Activated CD4-positive, CD25-positive, alpha-beta regulatory T cell treated with anti-CD3 and anti-CD28 coated beads, Interleukin-2, amount 50 U/mL, for 16 hours (primary cell): ENCODE measurements at places on chromosomes 1 and 21.

GRCh38 chr1:7408771-7409150 lies 362.3 kb upstream of the VAMP3 start:
- no peak for DNase-seq

GRCh38 chr1:168220470-168220871 lies 5.3 kb upstream of the SFT2D2 start:
- no peak for DNase-seq

- DNase-seq = no peak
Measured at GRCh38 chr1:85240174-85240601, 19.3 kb downstream of the C1orf52 start.

DNA sequence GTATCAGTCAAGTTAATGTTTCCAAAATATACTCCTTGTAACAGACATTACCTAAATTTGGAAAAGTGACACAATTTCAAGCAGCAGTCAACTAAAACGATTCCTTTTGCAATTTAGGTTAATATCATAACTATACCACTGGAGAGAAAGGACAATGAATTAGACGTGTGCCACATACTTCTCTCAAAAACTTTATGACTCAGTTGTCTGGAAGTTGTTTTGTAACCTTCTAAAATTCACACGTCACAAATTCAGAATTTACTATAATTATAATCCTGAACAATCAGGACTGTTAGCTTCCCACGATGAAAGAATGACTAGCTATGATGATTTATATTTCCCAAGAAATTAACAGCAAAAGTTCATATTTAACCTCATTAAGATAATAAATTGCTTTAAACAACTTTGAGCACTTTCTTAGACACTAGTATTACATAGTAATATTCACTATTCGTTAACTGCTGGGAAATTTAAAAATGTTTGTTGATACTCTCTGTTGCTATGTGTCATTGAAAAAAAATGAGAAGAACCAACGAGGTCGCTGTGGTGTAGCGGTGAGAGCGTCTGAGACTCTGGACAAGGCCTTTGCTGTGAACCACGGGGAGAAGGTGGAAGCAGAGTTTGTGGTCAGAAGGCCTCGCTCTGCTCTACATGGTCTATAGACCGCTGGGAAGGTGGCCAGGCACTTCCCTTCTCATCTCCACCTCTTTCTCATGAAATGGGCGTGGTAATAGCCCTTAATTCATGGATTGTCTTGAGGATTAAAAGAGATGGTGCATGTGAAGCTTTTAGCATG lies 27.9 kb upstream of the BATF3 start:
- DNase-seq = no peak

DNA sequence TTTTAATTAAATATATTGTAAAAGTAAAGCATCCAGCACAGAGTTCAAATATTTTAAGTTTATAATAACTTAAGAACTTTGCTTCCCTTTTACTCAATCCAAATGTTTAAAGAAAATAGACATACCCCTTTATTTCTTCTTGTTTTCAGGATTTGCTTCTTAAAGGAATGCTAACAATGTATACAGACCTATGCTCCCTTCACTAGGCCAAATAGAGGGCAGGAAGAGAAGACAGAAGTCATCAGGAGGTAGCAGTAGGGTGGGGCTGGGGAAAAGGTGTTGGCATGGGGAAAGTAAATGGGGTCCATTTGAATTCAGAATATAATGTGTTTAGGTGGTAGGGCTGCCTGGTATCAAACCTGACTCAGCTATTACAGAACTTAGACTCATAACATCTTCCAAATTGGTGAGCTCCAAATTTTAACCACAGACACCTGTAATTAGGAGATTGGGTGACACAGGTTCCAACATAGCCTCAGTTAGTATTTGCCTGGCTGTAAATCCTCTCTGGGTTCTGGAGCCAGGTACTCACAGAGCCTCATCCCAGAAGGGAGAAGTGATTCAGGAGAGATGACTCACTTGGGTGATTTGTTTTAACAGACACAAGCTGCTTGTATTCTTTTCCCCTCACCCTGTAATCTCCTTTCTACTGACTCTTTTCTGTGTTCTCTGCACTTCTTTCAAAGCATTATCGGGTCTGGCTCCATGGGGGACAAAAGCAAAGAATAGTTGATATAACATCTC lies 60.1 kb upstream of the DUSP10 start:
- DNase-seq = no peak

DNA sequence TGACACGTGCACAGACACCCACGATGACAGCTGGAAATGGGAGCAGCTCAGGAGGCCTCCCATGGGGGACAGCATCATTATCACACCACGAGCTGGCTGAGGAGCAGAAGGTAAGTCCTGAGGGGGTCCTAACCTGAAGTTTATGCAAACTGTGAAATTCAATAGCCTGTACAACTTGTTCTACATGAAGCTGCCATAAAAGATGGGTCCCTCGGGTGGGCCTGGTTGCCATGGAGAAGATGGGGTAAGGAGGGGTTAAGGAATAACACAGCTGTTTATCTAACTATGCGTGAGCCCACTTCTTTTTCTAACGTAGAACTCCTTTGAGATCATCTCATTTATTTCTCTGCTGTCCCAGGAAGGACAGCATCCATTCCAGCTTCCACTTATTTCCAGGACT lies 163.4 kb upstream of the CD34 start:
- DNase-seq = no peak
